ENCODE measurements at places on chromosomes 16 and 17. TPM values are rescaled to one million over a fixed set of nuclear protein-coding genes. Genes with fewer than 3 reads are reported as not detected.

Gene EFCAB5
- polyA plus RNA-seq, result 0.07 TPM

Gene PLK1
- polyA plus RNA-seq, result 10.7 TPM

Gene TBC1D3K
- not detected for polyA plus RNA-seq

Gene ACACA
- 57.9 TPM for polyA plus RNA-seq

Gene ZSCAN10
- not detected for polyA plus RNA-seq

Gene TBC1D3C
- not detected for polyA plus RNA-seq

Gene FBXL16
- 0.11 TPM for polyA plus RNA-seq

Gene KRT36
- not detected for polyA plus RNA-seq

Gene CPNE7
- polyA plus RNA-seq, result 7.5 TPM

Gene TMEM231
- 16.7 TPM for polyA plus RNA-seq

Gene LUC7L
- polyA plus RNA-seq, result 47.2 TPM

Gene ZFPM1
- polyA plus RNA-seq, result 0.20 TPM

Gene NR1D1
- polyA plus RNA-seq, result 1.0 TPM

Gene CDRT15
- not detected for polyA plus RNA-seq

Gene RAI1
- polyA plus RNA-seq, result 2.1 TPM

Gene DNAI2
- not detected for polyA plus RNA-seq

Gene HLF
- polyA plus RNA-seq, result not detected

Gene NPIPA8
- polyA plus RNA-seq, result 2.4 TPM

Gene OSGIN1
- 6.2 TPM for polyA plus RNA-seq

Gene TBC1D3I
- 0.10 TPM for polyA plus RNA-seq

Gene MGAT5B
- 0.81 TPM for polyA plus RNA-seq

Gene OR3A3
- not detected for polyA plus RNA-seq

Gene CIITA
- polyA plus RNA-seq, result 0.04 TPM
